ENCODE measurements at places on chromosomes 6 and 20.

- no peak for DNase-seq
Measured at GRCh38 chr6:51719297-51719696, 368.1 kb downstream of the PKHD1 start.

- no peak for DNase-seq
Measured at GRCh38 chr20:46139266-46139889, 21.3 kb downstream of the CD40 start.

DNA sequence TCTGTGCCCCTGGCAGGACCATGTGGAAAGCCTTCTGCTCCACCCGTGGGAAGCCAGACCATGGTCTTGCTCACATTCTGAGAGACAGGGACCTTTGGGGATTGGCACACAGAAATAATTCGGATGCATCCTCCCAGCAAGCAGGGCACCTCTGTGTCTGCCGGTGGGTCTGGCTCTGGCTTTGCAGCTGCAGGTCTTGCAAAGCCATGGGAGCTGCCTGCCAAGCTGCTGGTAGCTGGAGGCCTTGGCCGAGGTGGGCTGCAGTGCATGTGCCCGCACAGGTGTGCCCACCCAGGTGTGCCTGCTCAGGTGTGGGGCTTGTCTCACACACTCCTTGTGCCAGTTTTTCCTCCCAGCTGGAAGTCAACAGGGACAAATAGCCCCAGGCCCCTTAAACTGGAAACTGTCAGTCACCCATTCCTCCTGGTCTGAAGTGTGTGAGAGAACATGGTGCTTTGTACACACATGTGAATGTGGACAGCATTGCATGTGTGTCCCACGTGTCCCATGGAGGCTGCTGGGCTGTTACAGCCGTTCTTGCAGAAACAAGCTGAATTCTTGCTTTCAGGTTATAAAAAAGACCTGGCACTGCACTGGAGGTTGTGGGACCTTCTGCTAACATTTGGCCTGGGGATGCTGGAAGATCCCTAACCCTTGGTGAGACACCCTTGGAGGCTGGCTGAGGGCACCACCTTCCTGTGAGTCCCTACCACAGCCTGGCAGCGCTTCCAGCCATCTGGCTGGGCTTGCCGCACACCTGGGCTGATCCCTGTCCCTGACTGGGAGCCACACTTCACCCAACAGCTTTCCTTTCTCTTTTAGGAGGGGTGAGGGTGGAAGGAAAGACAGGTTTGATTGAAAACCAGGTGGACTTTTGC lies 54.9 kb upstream of the SMOC2 start:
- no peak for DNase-seq

DNA sequence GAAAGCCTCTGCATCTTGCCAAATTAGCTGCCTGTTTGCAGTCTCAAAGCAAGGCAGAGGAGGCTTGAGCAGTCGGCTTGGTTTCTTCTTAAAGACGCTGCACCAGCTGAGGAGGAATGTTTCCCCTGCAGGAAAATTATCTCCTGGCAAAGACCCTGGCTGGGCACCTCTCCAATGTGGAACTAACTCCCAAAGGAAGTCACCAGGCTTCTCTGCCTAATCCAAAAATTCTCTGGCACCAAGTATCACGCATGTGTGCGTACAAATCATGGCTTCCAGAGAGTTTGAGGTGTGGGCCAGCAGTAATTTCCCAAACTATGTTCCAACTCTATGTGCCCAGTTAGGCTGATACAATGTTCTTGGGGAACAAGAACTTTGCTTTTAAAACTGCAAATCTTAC lies 176.2 kb downstream of the KIF16B start:
- DNase-seq: no peak

DNA sequence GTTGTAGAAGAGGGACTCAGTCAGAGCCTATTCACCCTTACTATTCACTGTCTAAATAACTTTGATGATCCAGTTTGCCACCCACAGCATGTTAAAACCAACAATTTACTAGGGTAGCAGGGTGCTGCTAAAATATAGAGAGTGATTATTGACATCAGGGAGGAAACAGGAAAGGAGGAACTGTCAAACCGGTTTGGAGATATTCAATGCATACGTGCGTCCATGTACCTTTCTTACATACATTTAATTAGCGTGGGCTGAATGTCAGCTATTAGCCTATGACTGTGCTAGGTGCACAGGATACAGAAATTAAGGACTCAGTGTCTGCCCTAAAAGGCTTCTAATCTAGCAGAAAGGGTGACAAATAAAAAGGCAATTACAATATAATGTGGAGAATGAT lies 57.2 kb downstream of the IL20RA start:
- DNase-seq: no peak

DNA sequence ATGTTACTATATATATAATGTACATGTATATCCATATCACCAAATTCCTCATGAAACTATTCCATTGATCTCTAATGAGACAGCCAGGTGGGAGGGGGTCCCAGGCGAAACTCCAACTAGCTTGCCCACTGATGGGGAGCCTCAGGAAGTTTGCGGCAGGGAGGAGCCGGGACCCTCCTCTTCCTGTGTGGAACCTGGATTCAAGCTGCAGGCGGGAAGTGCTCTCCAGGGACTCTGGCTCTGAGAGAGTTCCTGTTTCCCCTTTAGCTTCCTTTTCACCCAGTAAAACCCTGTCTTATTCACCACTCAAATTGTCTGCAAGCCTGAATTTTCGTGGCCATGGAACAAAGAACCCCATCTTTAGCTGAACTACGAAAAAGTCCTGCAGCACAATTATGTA lies 152.2 kb downstream of the OPN5 start:
- no peak for DNase-seq

DNA sequence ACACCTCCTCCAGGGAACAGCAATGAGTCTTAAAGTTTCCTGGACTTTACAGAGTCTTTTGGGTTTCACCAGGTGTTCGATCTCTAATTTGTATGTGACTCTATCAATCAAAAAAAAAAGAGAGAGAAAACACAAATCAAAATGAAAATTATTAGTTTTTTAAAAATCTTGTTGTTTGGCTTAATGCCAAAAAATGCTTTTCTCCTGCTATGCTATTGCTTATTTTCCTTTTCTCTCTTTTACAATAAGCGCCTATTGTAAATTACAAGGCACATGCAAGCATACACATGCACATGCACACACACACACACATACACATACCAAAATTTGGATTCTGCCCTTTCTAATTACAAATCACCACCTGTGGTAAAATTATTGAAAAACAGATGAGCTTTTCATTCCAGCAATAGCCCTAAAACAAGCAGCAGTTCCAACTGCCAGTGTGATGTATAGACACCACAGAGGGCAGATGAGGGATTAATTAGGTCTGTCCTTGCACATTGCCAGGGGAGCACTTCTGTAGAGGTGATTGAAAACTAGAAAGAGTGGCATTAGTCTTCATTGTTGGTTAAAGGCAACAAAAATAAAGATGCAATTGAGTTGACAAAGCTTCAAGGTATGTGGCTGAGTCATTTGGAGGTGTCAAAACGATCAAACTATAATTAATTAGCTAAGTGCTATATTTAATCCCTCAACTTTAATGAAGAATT lies 631.7 kb downstream of the TFAP2B start:
- DNase-seq: no peak

DNA sequence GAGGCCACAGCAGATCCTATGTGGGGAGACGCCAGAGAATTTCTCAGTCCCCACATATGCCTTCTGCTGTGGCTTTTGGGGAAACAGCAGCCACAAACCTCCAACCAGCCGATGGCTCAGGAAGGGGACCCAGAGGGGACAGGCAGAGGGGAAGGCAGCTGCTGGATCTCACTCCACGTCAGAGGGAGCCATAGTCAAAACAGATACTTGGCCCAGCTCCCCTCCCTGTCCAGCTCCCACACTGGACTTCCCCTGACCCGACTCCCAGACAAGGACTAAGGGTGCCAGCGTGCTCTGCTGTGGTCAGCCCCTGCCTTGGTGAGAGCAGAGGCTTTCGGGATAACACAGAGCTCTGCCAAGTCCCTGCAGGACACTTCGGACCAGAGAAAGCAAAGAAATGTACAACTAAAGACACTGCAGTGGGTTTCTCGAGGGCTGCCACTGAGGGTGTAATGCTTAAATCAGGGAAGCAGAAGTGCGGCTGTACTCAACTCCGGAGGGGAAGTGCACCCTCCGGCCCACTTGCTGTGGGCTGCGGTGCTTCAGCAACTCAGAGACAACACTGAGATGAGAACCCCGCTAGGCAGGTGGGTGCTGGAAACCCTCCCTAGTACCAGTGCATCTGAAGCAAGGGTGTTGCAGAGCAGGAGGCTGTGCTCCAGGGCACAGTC lies 47.2 kb downstream of the RRBP1 start:
- DNase-seq: no peak

DNA sequence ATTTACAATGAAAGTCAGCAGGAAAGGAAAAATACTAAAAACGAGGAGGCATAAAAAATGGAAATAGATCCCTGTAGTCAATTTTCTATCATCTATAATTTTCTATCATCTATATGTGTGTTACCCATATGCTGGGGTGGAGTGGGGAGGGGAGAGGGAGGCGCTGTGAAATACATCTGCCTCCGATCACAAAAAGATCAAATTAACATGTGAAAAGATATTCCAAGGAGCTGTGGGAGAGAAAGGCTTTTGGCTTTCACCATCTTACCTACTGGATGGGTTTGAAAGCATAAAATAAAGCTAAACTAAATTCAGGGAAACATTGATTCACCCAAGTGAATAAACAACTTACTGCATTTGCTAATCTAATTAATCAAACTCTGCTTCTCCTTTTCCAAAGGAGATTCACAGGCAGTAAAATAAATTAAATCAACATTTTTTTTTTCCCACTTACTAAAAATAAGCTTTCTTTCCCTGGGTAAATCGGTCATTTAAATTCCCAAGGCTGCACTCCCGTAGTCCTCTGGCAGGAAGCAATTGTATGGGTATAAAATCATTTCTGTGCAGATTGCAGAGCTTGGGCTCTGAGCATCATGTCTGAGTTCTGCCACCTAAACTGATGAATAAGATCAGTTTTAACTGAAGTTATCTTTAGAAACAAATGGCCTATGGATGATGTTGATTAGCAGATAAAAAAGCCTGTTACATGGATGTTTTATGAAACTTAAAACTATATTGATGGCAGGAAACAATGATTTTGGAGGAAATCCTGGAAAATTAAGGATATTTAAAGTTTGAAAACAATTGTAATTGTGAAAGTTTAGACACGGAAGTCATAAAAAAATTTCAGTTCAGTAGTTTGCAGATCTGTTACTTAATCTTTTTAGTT lies 147.9 kb downstream of the SOX4 start:
- no peak for DNase-seq

- no peak for DNase-seq
Measured at GRCh38 chr20:62993856-62994494, 12.8 kb downstream of the BHLHE23 start.

DNA sequence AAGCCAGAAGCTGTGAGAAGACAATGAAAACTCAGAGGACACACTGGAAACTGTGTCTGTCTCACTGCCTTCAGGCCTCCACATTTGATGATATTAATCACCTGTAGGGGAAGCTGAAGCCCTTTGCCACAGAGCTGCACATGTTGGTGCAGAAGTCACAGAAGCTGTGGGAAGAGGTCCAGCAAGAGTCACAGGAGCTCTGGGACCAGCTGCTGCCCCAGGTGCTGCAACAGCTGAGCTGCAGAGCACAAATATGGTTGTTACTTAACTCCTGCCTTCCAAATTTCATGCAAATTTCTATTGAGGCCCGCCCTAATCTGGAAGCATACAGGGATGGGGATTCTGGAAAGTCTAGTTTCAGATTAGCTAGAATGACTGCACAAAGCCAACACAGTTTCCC lies 169.3 kb downstream of the OGFRL1 start:
- DNase-seq: no peak

All from CD4-positive, alpha-beta T cell treated with Interleukin-1 beta for 1 hour (primary cell).